ENCODE measurements at places on chromosomes 4 and X.

DNA sequence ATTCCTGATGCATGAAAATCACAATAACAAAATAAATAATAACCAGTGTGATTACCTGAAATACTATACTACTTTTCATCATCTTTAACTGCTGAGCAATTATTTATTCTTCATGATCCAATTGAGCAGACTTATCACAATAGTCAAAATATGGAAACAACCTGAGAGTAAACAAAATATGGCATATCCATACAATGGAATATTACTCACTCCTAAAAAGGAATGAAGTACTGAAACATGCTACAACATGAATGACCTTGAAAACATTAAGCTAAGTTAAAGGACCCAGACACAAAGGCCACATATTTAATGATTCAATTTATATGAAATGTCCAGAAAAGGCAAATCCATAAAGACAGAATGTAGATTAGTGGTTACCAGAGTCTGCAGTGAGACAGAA is 146.8 kb downstream of the MID1IP1 start:
- no peak for DNase-seq

GRCh38 chr4:36310216-36310615 is 28.8 kb downstream of the DTHD1 start:
- DNase-seq: no peak

DNA sequence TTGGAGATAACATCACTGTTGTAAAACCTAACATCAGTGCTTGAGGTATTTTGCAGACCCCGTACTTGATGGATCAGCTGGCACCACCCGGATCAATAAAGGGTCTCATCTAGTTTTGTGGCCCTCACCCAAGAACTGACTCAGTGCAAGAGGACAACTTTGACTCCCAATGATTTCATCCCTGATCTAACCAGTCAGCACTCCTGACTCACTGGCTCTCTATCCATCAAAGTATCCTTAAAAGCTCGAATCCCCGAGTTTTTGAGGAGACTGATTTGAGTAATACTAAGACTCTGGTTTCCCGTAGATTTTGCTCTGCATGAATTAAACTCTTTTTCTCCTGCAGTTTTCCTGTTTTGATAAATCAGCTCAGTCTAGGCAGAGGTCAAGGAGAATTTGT is 2498.1 kb downstream of the PCDH7 start:
- no peak for DNase-seq

GRCh38 chr4:148515248-148515647 is 73.0 kb upstream of the NR3C2 start:
- peak; percentile 2 for DNase-seq

DNA sequence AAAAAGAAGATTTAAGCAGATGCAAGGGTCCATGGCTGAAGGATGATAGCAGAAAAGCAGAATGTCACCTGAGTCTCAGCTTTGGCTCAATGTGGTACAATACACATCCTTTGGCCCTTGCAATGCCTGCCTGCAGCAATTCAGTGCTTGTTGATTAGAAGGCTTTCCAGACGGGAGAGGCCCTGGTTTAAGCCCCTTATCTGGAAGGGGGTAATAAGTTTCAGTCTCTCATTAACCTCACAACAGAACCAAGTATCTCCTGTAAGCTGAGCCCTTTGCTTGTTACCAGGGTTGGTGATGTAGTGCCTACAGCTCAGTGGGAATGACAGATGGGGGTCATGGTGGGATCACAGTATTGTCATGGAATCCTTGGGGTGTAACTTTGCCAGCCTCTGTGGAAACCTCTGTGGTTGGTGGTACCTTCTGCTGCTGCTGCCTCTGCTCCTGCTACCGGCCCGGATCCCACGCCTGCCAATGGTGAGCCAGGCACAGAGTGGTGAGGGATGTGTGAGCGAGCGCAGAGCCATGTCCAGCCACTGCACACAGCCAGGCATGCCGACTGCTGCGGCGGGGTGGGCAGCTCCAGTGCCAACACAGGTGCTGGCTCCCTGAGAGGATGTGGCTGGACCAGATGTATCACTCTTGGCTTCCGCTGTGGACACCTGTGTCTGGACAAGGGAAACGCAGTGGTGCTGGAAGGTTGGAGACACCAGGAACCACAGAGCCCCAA is 81.2 kb downstream of the ADRA2C start:
- DNase-seq: no peak

DNA sequence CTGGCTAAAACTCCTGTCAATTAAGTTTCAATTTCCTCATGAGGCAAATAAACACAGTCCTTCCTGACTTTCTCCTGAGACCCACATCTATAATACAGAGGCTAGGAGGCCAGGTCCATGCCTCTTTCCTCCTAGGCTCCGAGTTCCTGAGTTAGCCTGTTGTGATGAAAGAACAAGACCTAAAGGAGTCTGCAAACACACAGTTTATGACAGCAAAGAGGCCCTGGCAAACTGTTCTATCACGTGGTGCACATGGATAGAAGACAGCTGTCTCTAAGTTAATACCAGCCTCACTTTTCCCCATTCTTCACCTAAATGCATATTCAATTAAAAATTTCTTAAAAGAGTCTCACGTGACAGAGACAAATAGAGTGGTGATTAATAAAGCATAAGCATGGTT is 145.2 kb downstream of the TET2 start:
- DNase-seq: no peak

DNA sequence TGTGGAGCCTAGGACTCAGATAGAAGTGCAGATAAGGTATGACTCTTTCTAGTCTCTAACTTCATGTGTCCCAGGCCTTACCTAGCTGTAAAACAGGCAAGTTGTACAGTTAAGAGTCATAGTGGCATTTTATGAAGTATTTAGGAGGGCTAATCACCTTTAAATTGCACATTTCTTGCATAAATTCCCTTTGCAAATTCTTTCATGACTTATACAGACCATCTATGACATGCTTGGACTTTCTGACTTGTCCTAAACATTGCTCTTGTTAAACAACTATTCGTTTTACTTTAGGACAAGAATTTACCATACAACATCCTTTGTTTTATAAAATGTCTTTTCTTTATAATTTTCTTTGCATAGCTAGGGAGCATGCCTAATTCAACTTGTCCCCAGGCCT is 7.8 kb upstream of the RRAGB start:
- no peak for DNase-seq

All from AG10803 (cell line).